ENCODE measurements at places on chromosomes 6 and 20. TPM values are rescaled to one million over a fixed set of nuclear protein-coding genes. Genes with fewer than 3 reads are reported as not detected.

ADTRP gene
- polyA plus RNA-seq = not detected

GRCh38 chr6:113359155-113360140 is 497.7 kb upstream of the MARCKS start:
- DNase-seq = no peak

PNPLA1 gene
- not detected for polyA plus RNA-seq

DNA sequence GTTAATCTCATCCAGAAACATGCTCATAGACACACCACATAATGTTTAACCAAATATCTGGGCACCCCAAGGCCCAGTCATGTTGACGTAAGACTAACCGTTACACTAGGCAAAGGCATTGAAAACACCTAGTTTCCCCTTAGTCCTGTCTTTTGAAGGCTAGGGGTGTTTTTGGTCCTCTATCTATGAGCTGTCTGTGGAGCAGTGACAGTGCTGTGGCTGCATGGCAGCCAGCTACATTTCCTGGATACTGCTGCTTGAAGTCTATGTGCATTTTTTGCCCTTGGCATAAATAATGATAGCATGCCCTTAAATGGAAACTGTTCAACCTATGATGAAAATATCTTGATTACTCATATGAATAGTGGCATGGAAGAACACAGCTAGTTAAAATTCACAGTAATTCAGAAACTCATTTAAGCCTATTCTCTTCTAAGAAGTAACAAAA is 18.6 kb downstream of the FARS2 start:
- DNase-seq = no peak

- no peak for DNase-seq
Observed at GRCh38 chr6:110561696-110562095, 85.3 kb upstream of the SLC22A16 start.

DNA sequence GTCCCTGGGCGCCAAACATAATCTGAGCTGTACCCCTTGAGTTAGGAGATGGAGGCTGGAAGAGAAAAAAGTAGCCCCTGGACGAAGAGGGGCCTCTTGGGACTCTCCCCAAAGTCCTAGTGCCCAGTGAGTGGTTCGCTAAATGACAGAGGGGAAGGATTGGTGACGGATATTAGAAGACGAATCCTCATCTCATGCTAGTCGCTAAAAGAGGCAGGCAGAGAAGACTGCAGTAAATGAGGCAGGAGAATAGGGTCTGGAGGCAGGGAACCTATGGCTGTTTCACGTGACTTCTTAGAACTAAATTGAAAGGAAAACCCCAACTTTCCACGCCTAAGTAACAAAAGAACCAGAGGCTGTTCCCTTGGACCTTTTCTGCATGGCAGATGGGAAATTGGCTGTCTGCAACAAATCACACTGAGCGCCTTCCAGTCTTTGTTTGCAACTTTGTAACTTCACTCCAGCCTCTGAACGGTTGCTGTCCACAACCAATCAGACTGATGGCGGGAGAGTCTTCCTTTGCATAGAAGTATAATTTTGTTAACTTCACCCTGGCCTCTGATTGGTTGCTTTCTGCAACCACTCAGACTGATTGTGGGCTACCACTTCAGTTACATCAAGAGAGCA is 731 bp upstream of the RBL1 start:
- no peak for DNase-seq

ZNF311 gene
- polyA plus RNA-seq = 0.66 TPM

- no peak for DNase-seq
Observed at GRCh38 chr6:66128656-66129055, 421.6 kb upstream of the EYS start.

- no peak for DNase-seq
Observed at GRCh38 chr20:57844626-57845596, 135.1 kb upstream of the PMEPA1 start.

GRCh38 chr20:3003416-3003815 is 40.0 kb upstream of the GNRH2 start:
- DNase-seq = no peak

GLP1R gene
- polyA plus RNA-seq = 1.1 TPM

DNA sequence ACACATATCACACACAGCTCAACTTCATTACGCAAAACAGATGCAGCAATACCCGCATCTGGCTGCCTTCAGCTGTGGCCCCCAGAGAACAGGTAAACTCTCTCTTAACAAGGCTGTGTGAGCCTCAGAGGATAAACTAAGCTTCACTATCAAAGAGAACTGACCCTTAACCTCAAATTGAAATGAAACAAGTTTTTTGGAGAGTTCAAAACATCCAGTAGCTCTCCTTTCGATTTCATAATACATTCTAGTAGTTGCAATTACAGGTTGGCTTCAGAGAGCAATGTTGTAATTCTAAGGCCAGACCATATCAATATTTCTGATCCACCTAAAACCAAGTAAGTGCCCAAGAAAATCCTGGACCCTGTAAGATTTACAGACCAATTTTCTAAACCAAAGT is 113.5 kb downstream of the FAXC start:
- DNase-seq = no peak

C20orf202 gene
- 0.23 TPM for polyA plus RNA-seq

SLC35F1 gene
- 5.2 TPM for polyA plus RNA-seq

MDN1 gene
- 8.6 TPM for polyA plus RNA-seq

DNA sequence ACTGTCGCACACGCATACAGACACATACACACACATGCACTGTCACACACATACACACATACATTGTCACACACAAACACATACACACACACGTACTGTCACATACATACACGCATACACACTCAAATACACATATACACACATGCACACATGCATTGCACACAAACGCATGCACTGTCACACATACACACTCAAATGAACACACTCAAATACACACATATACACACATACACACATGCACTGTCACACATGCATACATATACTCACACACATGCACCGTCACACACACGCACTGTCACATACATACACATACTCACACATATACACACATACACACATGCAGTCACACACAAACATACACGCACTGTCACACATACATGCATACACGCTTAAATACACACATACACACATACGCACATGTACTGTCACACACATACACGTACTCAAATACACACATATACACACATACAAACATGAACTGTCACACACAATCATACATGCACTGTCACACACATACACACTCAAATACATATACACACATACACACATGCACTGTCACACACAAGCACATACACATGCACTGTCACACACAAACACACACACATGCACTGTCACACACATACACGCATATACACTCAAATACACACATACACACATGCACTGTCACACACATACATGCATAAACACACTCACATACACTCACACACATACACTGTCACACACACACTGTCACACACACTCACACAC is 548.6 kb upstream of the BTBD3 start:
- DNase-seq = no peak

PSORS1C2 gene
- not detected for polyA plus RNA-seq

DNA sequence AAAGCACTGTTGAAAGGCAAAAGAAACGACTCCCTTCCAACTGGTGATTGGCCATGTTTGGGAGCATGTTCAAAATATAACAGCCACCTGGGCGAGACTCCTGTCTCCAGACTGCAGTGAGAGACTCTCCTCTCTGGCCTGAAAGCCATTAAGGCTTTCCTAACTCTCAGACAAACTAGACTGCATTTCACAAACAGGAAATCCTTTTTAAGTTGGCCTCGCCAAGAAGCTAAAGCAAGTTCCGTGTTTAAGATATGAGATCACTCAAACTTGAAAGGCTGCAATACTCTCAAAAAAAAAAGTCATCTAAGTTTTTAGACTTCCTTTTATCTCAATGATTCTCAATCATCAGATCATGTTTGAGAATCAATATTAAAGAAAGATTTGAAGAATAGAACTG is 117.0 kb downstream of the TFAP2A start:
- DNase-seq = no peak

RBPJL gene
- not detected for polyA plus RNA-seq

C2 gene
- polyA plus RNA-seq = 1.1 TPM

- DNase-seq = no peak
Observed at GRCh38 chr6:3321875-3322274, 63.1 kb downstream of the PSMG4 start.

KHDC1L gene
- polyA plus RNA-seq = not detected

HLA-DRB5 gene
- 3.0 TPM for polyA plus RNA-seq

DNA sequence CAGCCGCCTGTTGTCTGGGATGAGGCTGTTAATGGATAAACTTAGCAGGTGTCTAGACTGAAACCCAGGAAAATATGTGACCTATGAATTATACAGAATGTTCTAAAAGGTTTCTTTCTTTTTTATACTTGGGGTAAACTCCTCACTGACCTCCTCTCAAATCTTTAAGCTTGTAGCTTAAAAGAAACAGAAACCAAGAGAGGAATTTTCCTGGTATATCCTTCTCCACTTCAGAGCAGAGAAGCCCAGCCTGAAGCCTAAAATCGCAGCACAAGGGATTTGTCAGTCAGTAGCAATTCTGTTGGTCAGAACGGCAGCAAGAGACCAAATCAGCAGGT is 99.4 kb upstream of the RIPOR2 start:
- DNase-seq = no peak

DNA sequence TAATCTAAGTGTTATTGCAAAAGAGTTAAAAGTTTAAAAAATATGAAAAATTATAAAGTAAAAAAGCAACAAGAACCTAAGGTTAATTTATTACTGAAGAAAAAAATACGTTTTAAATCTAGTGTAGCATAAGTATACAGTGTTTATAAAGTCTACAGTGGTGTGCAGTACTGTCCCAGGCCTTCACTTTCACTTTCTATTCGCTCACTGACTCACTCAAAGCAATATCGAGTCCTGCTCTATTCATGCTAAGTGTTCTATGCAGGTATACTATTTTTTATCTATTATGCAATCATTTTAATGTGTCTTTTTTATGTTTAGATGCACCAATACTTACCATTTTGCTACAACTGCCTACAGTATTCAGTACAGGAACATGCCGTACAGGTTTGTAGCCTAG is 113.0 kb downstream of the MANEA start:
- no peak for DNase-seq

MYMX gene
- polyA plus RNA-seq = not detected

DNA sequence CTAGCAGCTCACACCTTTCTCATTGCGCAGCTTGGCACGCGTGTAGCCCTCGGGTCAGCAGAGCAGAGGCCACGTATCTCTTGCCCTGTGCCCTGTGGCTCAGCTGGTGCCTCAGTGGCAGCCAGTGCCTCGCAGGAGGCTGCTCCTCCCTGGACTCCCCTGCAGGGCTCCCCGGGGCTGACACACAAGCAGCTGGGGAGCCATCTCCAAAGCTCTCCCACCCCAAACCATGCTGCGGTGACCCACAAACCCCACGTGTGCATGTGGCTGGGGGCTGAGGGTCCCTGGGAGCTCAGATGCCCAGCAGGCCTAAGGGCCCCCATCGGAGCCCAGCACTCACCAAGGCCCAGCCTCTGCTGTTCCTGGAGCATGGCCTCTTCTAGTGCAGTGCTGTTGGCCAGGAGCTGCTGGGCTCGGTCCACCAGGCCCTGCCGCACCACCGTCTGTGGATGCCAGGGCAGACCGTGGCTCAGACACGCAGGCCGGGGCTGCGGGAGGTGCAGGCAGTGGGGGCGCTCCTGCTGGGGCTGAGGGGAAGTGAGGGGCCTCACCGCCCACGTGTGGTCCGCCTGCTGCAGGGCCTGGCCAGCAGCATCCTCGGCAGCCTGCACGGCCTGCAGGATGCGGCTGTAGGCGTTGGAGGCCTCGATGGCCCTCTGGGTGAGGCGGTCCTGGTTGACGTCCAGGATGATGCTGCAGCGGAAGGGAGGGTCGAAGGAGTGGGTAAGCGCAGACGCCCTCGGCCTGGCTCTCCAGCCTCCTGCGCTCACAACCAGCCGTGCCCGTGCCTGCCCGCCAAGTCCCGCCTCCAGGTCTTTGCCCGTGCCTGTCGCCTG is 13.8 kb downstream of the ADRM1 start:
- DNase-seq = no peak

DNA sequence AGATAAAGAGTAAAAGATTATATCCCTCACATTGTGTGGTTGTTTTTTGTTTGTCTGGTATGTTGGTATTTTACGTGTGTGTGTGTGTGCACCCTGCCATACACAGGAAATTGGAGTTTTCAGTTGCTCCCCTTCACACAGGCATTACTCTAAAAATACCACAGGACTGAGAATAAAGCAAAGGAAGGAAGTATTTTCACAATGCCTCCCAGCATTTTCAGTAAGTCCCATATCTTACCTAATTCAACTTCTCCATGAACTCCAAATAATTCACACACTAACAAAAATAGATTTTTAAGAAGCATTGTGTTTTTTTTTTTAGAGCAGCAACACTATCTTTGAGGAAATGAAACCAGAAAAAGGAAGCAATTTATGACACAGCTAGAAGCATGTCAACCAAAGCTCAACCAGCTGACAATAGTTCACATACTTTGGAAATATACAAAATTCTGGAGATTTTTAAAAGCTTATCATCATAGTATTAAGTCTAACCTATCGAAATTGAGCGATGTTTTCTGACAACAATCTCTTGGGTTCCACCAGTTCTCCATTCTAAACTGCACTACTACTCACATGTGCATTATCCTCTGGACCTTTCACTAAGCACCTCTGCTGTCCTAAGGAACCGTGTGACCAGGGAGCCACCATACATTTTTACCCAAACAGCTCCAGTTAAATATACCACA is 2.1 kb downstream of the UBE2J1 start:
- DNase-seq = no peak

- DNase-seq = no peak
Observed at GRCh38 chr6:43096451-43097097, 20.5 kb downstream of the PTK7 start.

DNA sequence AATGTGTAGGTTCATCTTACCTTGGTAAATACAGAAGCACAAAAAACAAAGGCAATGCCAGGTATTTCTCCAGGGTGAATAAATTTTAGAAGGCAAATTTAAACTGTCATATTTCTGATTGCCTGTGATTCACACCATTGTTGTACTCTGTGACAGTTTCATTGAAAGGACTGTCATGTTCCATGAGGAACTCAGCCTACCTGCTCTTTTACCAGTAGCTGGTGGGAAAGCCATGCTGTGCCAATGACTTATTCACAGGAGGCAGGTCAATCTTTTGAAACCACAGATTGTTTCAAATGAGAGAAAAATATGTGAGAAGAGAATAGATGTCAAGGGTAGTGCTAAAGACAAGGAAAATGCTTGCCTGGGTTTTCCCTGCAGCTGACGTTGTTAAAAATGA is 206.4 kb downstream of the LAMA2 start:
- no peak for DNase-seq

XRN2 gene
- 17.8 TPM for polyA plus RNA-seq

BLOC1S5 gene
- polyA plus RNA-seq = 4.0 TPM

TAF11 gene
- 50.2 TPM for polyA plus RNA-seq

PGC gene
- polyA plus RNA-seq = 2.0 TPM

TP53TG5 gene
- 1.1 TPM for polyA plus RNA-seq

C6orf58 gene
- polyA plus RNA-seq = not detected

GRCh38 chr6:161744211-161745067 is 470.6 kb upstream of the AGPAT4 start:
- no peak for DNase-seq

AK9 gene
- polyA plus RNA-seq = 4.6 TPM

DNA sequence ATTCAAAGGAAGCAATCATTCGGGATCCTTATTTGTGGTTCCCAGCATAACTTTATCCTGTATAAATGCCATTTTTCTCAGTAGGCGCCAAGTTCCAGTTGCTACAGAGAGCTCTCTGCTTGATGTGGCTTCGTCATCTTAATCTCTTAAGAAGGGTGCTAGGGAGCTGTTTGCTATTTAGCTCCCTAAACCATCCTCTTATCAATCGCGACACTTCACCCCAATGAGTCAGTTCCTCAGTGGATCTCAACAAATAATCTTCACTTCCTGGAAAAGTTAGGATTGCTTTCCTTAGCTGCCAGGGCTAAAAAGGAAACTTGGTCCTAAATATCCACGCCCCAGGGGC is 1.3 kb upstream of the NKAIN2 start:
- DNase-seq = no peak

GRCh38 chr20:11156922-11157321 is 483.1 kb upstream of the JAG1 start:
- DNase-seq = no peak

GRCh38 chr6:66731310-66731709 is 1024.3 kb upstream of the EYS start:
- DNase-seq = no peak
